Anterior cingulate cortex (tissue), 58 donors: ENCODE measurements at places on chromosomes 3 and 15.

GRCh38 chr3:59882746-59883145 is 832.9 kb upstream of the CFAP20DC start:
- no peak for DNase-seq

DNA sequence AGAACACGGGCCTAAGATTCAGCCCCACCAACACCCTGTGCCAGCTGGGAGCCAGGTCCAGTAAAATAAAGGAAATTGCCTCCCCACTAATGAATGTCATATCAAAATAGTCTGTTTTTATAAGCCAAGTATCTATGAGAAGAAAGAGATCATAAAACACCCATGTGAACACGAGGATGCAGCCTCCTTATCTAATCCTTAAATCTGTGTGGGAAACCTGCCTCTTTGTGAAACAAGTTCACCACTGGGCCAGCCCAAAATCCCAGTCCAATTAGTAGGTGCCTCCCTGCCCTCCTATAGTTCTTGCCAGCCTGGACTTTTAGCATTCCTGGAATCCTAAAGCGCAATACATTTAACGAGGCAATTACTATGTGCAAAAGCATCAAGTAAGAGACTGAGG is 42.0 kb downstream of the SCAPER start:
- DNase-seq: no peak

GRCh38 chr3:29705906-29706844 is 425.3 kb downstream of the RBMS3 start:
- DNase-seq: no peak

GRCh38 chr3:170542704-170543103 is 43.2 kb downstream of the SLC7A14 start:
- DNase-seq: no peak

- DNase-seq: no peak
These were observed 263.9 kb upstream of the TGFBR2 start for GRCh38 chr3:30342318-30343060.

DNA sequence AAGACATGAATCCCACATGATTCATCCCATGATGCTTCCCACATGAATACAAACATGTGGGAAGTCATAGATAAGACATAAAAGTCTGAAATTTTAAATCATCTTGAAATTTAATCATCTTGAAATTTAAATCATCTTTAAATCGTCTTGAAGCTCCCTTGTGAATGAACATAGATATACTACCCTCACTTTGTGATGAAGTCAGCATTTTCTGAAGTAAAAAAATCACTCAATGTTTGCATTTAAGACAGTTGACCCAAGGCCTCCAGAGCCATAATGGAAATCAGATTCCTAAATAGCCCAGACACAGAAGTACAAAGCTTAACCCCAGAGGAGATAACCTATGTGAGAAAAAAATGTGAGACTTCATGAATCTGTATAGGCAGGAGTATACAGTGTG is 279.4 kb downstream of the ZBBX start:
- no peak for DNase-seq

DNA sequence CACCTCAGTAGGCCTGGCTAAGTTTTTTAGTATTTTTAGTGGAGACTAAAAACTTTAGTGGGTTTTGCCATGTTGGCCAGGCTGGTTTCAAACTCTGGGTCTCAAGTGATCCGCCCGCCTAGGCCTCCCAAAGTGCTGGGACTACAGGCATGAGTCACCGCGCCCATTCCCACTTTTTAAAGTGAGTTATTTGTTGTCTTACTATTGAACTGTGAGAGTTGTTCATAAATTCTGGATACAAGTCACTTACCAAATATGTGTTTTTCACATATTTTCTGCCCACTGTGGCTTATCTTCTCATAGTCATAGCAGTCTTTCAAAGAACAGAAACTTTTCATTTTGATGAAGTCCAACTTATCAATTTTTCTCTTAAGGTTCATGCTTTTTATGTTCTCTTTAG is 29.9 kb upstream of the SPSB4 start:
- no peak for DNase-seq

- DNase-seq: no peak
These were observed 12.7 kb downstream of the SLC6A20 start for GRCh38 chr3:45783667-45784066.

GRCh38 chr15:29596266-29596665 is 226.0 kb downstream of the TJP1 start:
- no peak for DNase-seq

DNA sequence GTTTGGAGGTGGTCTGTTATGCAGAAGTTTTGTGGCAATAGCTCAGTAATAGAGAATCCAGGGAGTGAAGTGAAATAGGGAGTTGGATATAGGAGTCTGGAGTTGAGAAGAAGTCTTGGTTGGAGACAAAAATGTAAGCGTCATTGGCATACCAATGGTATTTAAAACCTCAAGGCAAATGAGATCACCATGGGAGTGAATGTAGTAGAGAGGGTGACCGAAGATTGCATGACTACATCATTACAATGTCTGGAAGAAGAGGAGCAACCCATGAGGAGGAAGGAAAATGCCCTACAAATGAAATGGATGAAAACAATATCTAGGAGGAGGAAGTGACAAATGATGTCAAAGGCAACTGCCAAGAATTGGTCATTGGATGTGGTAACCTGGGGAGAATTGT is 54.4 kb downstream of the CNTN4 start:
- DNase-seq: no peak
